ENCODE measurements at places on chromosomes 5 and 9.
A peak's percentile ranks its signal among the peaks of the same experiment; 100 is the strongest.

GRCh38 chr5:131186561-131187256 is 16.0 kb downstream of the LYRM7 start:
- DNase-seq: no peak

- DNase-seq: no peak
Observed at GRCh38 chr5:123916345-123917121, 404.6 kb downstream of the CSNK1G3 start.

DNA sequence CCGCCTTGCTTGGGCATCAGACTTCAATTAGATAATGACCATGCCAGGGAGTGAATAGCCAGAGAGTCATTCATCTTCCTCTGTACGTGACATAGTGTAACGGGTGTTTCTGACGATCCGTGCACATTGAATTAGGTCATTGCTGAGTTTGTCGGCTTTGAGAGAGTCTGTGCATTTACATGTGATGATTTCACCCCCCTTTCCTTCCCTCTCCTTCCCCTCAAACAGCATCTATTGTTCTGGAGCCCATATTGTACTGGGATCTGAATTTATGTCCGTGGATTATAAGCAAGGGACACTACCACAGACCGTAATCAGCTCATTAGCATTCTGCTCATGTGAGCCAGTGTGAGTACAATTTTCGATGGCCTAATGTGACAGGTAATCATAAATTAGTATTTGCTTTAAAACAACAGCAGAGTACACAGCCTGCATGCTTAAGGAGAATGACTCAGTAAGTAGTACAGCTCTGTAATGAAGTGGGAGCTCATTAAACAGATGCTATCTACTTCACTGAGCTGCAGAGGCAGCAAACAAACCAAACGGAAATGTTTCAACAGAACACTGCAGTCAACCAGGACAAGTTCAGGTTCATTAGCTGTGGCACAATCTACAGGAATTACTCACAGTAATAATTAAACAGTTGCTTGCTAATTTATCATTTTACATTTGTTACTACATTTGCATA is 302.1 kb downstream of the CSNK1G3 start:
- DNase-seq: peak; percentile 64

- DNase-seq: no peak
Observed at GRCh38 chr5:142358121-142358520, 33.3 kb upstream of the SPRY4 start.

GRCh38 chr5:108295578-108296368 is 86.1 kb downstream of the FBXL17 start:
- DNase-seq: no peak

GRCh38 chr9:75190762-75191161 is 102.4 kb downstream of the OSTF1 start:
- DNase-seq: no peak

- peak; percentile 48 for DNase-seq
Observed at GRCh38 chr5:103452089-103452488, 110.5 kb downstream of the NUDT12 start.

DNA sequence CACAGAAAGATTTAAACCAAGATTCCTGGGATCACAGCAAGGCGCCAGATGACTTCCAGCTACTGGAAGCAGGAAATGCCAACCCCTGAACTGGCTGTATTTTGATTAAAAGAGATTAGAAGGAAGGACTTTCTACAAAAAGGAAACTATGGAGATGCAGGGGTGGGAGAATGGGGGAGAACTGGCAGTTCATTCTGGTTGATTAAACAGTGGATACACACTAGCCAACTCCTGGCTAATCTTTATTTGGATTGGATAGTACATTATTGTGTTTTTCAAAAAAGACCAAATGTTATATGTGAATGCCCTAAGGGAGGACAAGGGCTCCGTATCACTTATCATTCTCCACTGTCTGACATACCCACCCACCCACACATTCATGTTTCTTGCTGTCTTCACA is 93.2 kb downstream of the CDO1 start:
- DNase-seq: no peak

DNA sequence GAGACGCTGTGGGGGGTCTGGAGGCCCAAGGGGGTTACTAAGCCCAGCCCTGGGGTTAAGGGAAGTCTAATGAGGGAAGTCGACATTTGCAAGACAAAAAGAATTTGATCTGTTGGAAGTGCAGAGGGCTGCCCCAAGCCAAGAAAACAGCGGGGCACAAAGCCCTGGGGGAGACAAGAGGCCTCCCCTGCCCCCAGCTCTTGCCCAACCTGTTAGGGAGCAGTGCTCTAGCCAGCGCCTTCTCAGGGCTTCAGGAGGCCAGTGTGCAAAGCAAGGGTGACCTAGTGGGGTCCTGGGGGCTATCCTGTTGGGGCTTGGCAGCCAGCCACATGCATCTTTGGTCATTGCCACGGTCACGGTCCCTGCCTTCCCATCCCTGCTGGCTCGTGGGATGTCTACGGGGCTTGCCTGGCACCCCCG is 25.2 kb downstream of the GFI1B start:
- no peak for DNase-seq

- no peak for DNase-seq
Observed at GRCh38 chr5:44331471-44332050, 57.7 kb downstream of the FGF10 start.

DNA sequence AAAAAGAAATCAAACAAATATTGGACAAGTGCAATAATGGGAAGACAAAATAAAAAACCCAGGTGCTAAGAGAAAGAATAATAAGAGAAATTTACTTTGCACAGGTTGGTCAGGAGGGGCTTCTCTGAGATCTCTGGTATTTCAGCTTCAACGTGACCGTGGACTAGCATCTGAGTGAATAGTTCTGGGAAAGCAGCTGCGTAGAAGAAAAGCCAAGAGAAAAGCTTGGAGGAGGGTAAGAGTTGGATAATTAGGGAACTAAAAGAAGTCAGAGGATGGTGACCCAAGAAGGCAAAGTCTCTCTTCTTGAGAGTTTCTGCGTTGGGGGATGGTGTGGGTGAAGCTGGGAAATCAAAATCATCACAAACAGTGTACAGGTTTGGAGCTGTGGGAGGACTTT is 41.6 kb downstream of the YIPF5 start:
- DNase-seq: no peak

- DNase-seq: no peak
Observed at GRCh38 chr5:175513297-175513696, 34.9 kb downstream of the SFXN1 start.

DNA sequence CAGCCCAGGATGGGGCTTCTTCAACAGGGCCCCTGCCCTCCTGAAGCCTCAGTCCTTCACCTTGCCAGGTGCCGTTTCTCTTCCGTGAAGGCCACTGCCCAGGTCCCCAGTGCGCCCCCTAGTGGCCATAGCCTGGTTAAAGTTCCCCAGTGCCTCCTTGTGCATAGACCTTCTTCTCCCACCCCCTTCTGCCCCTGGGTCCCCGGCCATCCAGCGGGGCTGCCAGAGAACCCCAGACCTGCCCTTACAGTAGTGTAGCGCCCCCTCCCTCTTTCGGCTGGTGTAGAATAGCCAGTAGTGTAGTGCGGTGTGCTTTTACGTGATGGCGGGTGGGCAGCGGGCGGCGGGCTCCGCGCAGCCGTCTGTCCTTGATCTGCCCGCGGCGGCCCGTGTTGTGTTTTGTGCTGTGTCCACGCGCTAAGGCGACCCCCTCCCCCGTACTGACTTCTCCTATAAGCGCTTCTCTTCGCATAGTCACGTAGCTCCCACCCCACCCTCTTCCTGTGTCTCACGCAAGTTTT is 23.6 kb downstream of the PCDHGC5 start:
- DNase-seq: no peak

DNA sequence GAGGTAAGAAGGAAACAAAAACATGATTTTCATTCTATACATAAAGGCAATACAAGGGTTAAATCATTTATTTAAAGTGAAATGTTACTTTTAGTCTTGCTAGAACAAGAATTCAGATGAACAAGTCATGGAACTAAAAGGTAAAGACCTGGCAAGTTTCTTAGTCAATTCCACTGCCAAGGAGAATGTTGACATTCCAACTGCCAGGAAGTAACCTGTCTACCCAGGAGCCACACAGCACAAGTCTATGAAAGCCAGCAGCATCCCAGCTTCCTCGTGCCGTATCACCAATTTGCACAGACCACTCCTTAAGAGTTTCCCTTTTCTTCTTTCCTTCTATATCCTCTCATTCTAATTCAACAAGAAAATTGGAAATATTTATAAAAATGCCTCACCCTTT is 79.9 kb downstream of the SETX start:
- DNase-seq: no peak

- no peak for DNase-seq
Observed at GRCh38 chr5:148397968-148398595, 14.3 kb downstream of the FBXO38 start.

GRCh38 chr5:33457817-33458216 is 17.1 kb downstream of the TARS1 start:
- no peak for DNase-seq

DNA sequence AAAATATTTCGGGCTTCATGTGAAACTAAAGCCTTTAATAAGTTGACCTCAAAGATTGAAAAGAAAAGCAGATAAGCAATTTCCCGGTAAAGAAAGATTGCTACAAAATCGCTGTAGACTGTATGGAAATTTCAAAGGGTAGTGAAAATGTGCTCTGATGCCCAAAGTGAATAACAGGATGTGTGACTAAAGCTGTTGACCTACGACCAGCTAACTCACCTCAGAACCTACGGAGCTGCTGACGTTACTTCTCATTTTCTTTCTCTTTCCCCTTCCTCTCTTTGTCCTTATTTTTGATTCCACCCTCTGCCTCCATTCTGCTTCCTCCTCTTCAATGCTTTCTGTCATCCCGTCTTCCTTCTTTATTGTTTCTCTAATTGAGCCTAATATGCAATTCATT is 103.2 kb downstream of the PDE4D start:
- DNase-seq: no peak

GRCh38 chr5:179265514-179266290 is 79.6 kb downstream of the ADAMTS2 start:
- DNase-seq: no peak

DNA sequence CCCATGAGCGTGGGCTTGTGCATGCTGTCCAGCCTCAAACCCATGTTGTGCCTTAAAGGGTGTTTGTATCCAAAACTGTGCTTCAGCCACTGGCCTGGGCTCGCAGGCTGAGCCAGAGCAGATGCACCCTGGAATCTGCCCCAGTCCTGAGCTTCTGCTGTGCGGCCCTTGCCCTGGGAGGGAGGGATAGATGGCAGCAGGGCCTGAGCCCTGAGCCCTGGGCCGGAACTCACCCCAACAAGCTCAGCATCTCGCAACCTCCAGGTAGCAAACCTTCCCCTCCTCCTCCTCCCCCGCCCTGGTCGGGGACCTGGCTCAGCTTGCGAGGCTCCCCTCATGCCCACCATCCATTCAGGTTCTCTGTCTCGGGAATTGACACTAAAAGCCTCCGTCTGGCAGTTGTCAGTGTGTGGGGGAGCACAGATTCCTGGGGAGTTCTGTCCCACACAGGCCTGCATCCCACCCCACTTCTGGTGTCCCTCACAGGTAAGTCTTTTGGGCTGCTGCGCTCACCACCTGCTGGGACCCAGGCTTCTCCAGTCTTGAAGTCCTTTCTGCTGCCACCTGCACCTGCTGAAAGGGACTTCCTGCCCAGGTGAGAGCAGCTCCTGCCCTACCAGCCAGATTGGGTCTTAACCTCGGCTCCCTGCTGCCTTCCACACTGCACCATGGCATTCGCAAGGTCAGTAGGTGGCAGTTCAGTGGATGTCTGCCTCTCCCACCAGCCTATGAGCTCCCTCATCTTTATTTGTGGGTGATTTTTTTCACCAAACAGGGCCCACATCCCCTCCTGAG is 55.2 kb upstream of the OLFM1 start:
- no peak for DNase-seq

DNA sequence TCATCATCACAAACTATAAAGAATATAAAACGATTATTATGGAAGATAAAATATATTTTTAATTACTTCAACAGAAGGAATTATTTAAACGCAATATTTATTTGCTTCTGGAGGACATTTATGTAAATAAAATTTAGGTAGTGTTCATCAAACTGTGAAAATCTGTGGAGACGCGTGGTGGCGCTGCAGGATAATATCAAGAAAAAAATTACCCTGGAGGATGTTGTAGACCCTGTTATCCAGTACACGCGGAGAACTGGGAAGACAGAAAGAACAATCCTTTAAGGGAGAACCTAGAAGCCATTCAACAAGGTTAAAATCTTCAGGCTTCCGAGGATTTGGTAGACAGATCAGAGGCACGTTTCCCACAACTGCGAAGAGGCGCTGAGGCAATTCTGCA is at the start of gene PCDHB12:
TSS of gene PCDHB12 (plus strand) at position 242 of the 400 bp plus-strand sequence. CDS start 189 bp downstream, outside the sequence.
- DNase-seq: peak; percentile 14

- peak; percentile 54 for DNase-seq
Observed at GRCh38 chr9:134641173-134641989, at the start of gene COL5A1. Gene COL5A1 (plus strand): TSS chr9:134641803. CDS start chr9:134642188, 385 bp downstream.

DNA sequence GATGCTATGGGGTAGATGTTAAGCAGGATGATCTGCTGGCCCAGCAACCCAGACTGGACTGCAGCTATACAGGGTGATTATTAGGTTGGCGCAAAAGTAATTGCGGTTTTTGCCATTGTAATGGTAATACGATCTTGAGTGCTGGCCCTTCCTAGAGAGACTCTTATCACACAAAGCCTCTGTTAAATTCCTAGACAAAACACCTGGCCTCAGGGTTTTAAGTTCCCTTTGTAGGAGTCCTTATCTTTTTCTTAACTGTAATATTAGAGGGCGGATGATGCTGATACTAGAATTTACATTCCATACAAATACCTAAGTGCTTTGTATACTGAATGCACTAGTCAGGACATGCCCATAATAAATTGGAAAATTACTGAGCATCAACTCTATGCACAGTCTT is 222.2 kb downstream of the NDUFS4 start:
- DNase-seq: no peak

DNA sequence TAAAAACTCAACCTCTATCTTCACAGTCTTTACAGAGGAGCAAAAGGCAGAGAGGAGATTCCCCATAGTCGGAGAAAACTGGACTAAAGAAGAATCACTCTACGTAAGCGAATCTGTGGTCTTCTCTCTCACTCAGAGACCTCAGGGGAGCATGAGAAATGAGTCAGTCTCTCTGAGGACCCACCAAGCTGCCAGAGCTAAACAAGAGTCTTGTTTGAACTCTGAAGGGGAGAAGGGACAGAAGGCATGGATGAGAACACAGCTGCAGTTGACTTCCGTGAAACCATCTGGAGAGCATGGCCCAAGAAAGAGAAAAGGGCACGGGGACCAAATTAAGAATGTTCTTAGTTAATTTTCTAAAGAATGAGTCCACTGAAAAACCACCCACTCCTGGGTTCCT is 12.8 kb upstream of the MAN2A1 start:
- DNase-seq: no peak

DNA sequence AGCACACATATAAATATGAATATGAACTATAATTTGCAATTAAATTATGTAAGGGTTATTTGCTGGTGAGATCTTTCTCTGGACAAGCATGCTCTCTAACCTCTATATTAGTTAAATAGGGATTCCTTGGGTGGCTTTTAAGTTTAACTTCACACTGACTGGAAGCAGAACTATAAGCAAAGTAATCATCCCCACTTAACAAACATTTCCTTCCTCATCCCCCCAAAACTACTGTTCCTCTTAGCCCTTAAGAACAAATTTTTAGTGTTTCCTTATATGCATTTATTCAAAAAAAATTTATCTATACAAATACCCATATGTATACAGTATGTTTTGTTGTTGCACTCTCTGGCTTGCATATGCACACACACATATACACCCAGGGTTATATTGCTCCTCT is 512.1 kb upstream of the MEF2C start:
- DNase-seq: no peak

- DNase-seq: no peak
Observed at GRCh38 chr5:61674378-61674777, 342.3 kb downstream of the ZSWIM6 start.
